ENCODE measurements at places on chromosomes 3 and 15.

DNA sequence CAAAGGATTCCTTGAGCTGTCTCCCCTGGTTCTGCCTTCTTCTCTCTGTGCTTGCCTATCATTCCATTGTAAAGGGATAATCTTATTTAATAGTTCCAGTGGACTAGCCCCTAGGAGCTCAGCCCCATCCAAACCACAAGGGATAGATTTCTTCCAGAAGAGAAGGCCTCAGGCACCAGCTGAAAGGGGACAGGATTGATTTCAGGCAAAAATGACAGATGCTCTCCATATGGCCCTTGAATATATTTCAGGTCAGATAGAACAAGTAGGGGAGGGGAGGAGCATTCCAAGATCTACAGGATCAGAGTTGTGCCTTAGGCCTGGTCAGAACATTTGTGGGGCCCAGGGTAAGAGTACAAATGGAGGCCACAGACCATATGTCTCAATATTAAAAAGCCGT, 85.3 kb downstream of the RPLP1 start:
- no peak for DNase-seq

GRCh38 chr3:23659274-23659673, 146.5 kb upstream of the UBE2E1 start:
- DNase-seq = no peak

GRCh38 chr3:148042663-148043445, 633.7 kb downstream of the ZIC1 start:
- peak; percentile 54 for DNase-seq

GRCh38 chr15:94081829-94082228, 149.5 kb upstream of the MCTP2 start:
- DNase-seq = no peak

- no peak for DNase-seq
Measured at GRCh38 chr15:64687688-64688087, 87.7 kb downstream of the RBPMS2 start.

DNA sequence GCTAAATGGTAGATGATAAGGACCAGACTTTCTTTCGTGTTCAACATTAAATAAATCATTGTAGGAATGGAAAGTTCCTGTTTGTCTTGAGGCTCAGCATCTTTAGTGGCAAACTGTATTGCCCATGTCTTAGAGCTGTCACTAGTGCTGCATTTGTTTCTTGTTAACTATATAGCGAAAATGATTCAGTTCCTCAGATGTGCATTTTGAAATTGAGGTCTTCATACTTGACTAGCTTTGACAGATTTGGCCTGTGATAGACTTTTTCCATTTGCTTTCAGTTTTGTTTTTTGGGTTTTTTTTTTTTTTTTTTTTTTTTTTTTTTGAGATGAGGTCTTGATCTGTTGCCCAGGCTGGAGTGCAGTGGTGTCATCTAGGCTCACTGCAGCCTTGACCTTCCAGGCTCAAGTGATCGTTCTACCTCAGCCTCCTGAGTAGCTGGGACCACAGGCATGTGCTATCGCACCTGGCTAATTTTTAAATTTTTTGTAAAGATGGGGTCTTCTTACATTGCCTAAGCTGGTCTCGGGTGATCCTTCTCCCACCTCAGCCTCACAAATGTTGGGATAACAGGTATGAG, 9.5 kb upstream of the RPLP1 start:
- no peak for DNase-seq

DNA sequence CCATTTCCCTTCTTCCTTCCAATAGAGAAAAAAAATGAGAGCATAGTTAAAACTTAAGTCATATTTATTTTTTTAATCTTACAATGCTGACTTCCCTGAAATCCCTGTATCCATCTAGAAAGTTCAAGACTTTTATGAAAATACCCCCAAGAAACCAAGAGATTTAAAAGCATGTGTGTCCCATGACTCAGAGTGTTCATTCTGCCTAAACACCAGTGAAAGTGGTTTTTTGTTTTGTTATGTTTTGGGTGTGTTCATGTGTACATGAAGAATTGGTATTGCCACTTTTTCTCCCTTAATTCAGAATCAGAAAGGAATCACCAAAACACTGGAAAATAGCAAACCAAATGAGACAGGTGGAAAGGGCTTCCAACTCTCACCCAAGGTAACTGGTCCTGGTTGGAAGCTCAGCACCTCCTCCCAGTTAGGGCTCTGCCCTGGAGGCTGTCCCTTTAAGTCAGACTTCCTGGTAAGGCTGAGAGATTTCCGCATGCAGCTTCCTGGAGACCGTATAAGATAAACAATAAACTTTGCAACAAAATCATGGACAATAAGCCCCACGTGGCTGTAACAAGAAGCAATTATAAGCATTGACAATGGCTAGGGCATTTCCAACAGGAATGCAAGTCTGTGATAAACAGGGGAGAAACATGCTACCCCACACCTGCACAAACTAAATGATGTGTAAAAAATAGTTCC, 121.9 kb upstream of the ARHGEF3 start:
- no peak for DNase-seq

- no peak for DNase-seq
Measured at GRCh38 chr15:82934100-82934880, 18.2 kb downstream of the HOMER2 start.

DNA sequence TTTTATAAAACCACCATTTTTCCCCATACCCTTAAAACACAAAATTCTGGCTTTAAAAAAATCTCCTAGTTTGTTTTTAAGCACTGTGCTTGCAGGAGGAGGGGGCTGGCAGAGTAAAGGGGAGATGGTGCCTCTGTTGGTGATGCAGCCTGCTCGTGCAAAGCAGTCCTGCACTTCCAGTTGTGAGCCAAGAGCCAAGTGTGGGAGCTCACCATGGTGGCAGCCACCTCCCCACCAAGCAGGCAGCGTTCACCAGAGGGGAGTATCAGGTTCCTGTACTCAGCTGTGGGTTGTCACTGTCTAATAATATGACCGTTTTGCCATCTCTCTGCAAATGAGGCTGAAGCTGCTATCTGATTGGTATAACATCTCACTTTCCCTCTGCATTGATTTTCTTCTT, 164.8 kb downstream of the SYNPR start:
- no peak for DNase-seq

GRCh38 chr3:132239587-132239986, 77.6 kb upstream of the ACP3 start:
- no peak for DNase-seq

DNA sequence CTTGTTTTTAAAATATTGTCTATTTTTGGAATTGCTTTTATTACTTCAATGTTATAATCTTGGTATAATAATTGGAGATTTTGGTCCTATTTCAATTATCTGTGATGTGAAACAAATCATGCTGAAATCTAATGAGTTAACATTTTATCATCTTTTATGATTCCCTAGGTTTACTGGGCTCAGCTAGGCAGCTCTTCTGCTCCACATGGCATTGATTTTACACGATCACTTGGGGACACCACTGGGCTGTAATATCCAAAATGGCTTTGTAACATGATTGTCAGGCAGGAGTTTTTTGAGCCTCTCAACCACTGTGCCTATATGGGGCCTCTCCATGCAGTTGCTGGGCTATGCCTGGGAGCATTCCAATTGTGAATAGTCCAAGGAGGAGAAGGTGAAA, 163.3 kb downstream of the PYDC2 start:
- no peak for DNase-seq

- DNase-seq = no peak
Measured at GRCh38 chr3:184259396-184259877, 1.9 kb downstream of the CAMK2N2 start.

- DNase-seq = no peak
Measured at GRCh38 chr3:27910456-27910855, 188.3 kb upstream of the EOMES start.

- DNase-seq = no peak
Measured at GRCh38 chr15:92184679-92185230, 208.9 kb upstream of the ST8SIA2 start.

DNA sequence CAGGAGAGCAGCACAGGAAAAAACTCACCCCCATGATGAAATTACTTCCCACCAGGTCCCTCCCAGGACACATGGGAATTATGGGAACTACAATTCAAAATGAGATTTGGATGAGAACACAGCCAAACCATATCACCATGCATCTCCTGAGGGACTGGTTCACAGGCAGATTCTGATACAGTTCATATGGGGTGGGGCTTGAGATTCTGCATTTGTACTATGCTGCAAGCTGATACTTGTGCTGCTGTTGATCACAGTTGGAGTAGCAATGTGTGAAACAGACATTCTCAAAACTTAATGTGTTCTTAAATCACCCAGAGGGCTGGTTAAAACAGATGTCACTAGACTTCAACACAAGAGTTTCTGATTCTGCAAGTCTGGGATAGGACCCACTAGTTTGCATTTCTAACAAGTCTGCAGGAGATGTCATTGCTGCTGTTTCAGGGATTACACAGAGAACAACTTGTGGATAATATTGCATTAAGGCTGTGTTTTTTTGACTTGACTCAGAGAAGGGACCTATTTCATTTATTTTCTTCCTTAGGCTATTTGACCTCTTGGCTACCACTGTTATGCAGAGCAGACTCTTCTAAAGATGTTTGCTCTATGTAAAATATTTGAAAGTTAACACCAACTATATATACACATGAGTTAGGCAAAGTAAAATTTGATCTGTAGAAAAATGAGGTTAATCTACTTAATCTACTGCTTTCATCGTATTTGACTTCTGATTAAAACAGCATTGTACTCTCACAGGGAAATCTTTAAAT, 194.2 kb upstream of the CNTN3 start:
- no peak for DNase-seq

GRCh38 chr15:64943512-64944225, 32.0 kb downstream of the ANKDD1A start:
- DNase-seq = no peak

- DNase-seq = no peak
Measured at GRCh38 chr3:4943549-4943948, 35.7 kb upstream of the BHLHE40 start.

Measured in NCI-H1105 treated with DMSO at 0.1 percent for 48 hours (cell line).